ENCODE measurements at places on chromosomes 7 and 10. TPM values are rescaled to one million over a fixed set of nuclear protein-coding genes. Genes with fewer than 3 reads are reported as not detected.

DNA sequence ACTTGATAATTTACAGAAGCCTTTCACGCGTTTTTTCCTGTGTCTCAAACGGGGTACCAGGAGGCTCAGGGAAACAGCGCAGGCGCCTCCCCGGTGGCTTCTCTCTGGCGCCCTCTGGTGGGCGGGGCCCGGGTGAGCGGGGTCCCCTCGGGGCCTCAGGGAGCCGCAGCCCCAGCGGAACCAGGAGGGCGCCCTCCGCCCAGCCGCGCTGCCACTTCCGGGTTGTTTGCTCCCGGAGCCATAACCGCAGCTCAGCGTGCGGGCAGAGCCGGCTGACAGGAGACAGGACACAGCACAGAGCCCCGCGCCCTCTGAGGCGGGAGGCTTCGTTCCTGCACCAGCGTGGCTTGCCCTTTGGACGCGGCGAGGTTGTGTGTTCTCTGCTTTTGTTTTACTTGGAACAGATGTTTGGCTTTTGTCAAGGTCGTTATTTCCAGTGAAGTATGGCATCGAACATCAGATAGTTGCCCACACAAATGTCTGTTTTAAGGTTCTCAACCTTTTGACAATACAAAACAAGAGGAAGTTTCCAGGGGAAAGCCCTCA, 6.9 kb upstream of the CYP2E1 start:
- no peak for DNase-seq
- peaks cover 1% of the 10 kb centered on the region for H3K36me3 ChIP-seq
- no peak overlapping the region for H3K27ac ChIP-seq
- H3K27me3 ChIP-seq: peaks cover 3% of the 10 kb centered on the region

- H3K27ac ChIP-seq: no peak overlapping the region
- no peaks in the 10 kb centered on the region for H3K4me1 ChIP-seq
- no peaks in the 10 kb centered on the region for H3K36me3 ChIP-seq
Observed at GRCh38 chr7:50362712-50363282, 58.3 kb downstream of the IKZF1 start.

DNA sequence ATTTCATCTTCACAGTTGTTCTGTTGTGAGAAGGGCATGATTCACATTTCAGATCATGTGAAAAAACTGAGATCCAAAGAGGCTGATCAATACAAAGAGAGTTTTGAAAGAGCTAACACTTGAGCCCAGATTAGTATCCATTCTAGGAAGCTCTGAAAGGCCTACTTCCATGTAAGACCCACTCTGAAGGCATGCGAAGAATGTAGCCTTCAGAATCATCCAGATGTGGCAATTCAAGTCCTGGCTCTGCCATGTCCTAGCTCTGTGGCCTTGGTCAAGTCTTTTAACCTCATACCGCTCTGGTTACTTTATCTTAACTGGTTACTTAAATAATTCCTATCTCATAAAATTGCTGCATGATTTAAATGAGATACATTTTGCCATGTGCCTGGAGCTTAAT, 111.1 kb downstream of the FZD1 start:
- H3K27me3 ChIP-seq: peaks cover 1% of the 10 kb centered on the region
- H3K27ac ChIP-seq: no peak overlapping the region
- peaks cover 12% of the 10 kb centered on the region for H3K4me1 ChIP-seq
- no peak overlapping the region for H3K4me3 ChIP-seq
- DNase-seq: no peak

The SPDYE2B gene
- not detected for total RNA-seq

DNA sequence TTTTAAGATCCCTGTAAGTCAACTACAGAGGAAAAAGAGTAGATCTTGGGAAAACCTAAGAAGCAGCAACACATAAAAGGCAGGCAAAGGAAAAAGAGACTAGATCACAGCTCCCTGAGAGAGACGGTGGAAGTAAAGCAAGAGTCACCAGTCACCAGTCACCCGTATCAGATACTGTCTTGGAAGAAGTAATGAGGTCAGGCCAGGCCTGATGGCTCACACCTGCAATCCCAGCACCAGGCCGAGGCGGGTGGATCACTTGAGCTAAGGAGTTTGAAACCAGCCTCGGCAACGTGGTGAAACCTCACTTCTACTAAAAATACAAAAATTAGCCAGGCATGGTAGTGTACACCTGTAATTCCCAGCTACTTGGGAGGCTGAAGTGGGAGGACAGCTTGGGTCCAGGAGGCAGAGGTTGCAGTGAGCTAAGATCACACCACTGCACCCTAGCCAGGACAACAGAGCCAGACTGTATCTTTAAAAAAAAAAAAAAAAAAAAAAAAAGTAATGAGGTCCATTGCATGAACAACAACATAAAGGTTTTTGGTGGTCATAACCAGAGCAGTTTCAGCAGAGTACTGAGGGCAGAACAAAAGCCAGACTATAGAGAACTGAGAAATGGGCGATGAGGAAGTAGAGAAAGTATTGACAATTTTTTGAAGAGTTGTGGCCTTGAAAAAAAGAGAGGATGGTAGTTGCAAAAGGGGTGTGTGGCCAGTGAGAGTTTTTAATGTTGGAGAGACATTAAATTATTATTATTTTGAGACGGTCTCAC, 16.9 kb downstream of the ZNF713 start:
- H3K27ac ChIP-seq: no peak overlapping the region
- no peaks in the 10 kb centered on the region for H3K27me3 ChIP-seq
- no peaks in the 10 kb centered on the region for H3K4me1 ChIP-seq

DNA sequence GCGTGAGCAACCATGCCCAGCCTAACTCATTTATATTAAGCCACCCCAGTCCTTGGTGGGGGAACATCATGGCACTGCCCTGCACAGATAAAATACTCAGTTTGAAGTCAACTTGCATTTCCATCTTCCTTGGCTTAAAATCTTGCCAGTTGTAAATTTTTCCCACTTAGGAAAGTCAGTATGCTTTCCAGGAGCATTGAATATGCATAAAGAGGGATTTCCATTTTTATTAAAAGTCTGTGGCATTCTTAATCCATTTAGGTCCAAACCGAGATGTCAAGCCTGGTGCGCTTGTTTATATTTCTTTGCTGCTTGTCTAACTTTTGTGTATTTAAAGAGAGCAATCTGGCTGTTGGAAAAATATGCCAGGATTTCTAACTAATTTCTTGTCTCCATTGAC, 26.1 kb downstream of the MAP3K8 start:
- H3K27ac ChIP-seq: no peak overlapping the region
- H3K36me3 ChIP-seq: peaks cover 18% of the 10 kb centered on the region
- no peak for DNase-seq
- H3K4me3 ChIP-seq: no peak overlapping the region
- peaks cover 40% of the 10 kb centered on the region for H3K4me1 ChIP-seq

The SFRP5 gene
- 0.80 TPM for total RNA-seq

DNA sequence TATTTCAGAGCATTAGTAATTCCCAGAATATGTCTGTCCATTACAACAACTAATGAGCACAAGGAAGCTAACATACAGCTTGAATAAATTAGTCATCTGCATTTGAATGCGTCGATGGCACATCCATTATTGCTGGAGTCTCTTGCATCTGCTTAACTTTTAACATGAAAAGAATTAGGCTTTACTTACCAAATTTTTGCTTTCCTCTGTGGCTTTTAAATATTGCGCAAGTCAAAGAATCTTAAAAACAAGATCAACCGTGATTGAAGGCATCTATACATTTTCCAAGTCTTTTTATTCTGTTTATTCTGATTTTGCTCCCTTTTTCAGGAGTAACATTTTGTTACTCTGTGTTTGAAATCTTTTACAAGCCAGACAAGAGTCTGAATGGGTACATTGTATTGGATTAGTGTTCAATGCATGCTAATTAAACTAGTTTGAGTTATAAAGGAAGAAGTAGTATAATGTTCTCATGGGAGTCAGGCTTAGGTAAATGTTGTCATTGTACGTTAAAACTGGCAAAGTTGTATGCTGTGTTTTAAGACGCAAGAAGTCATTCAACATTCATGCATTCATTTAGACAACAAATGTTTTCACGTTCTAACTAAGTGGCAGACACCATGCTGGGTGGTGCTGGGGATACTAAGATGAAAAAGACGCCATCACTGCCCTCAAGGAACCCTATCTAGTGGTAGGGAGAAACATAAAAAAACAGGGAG, 4.0 kb upstream of the CACNB2 start:
- DNase-seq: no peak
- no peak overlapping the region for H3K4me3 ChIP-seq
- no peaks in the 10 kb centered on the region for H3K36me3 ChIP-seq

- no peaks in the 10 kb centered on the region for H3K27me3 ChIP-seq
- no peak overlapping the region for H3K27ac ChIP-seq
- DNase-seq: no peak
- peaks cover 15% of the 10 kb centered on the region for H3K4me1 ChIP-seq
- no peak overlapping the region for H3K4me3 ChIP-seq
Observed at GRCh38 chr10:35486297-35486990, 118.7 kb upstream of the GJD4 start.

The SPDYE9 gene
- not detected for total RNA-seq

GRCh38 chr10:63204667-63205391, 71.7 kb downstream of the NRBF2 start:
- peaks cover 58% of the 10 kb centered on the region for H3K4me1 ChIP-seq
- H3K4me3 ChIP-seq: no peak overlapping the region
- peaks cover 18% of the 10 kb centered on the region for H3K36me3 ChIP-seq

The YWHAG gene
- total RNA-seq: 205 TPM

- no peak for DNase-seq
- peaks cover 10% of the 10 kb centered on the region for H3K27me3 ChIP-seq
- no peaks in the 10 kb centered on the region for H3K36me3 ChIP-seq
Observed at GRCh38 chr10:98908868-98909267, 326.8 kb downstream of the HPSE2 start.

All from chondrocyte (in vitro differentiated cells).